H54 (cell line): ENCODE measurements at places on chromosomes 2 and 18.

- no peak for DNase-seq
Observed at GRCh38 chr2:17539611-17540092, 844 bp upstream of the VSNL1 start.

GRCh38 chr2:232781765-232782164 lies 5.4 kb upstream of the KCNJ13 start:
- DNase-seq, result peak; percentile 22

- DNase-seq, result no peak
Observed at GRCh38 chr18:8504424-8504823, 104.8 kb upstream of the RAB12 start.

DNA sequence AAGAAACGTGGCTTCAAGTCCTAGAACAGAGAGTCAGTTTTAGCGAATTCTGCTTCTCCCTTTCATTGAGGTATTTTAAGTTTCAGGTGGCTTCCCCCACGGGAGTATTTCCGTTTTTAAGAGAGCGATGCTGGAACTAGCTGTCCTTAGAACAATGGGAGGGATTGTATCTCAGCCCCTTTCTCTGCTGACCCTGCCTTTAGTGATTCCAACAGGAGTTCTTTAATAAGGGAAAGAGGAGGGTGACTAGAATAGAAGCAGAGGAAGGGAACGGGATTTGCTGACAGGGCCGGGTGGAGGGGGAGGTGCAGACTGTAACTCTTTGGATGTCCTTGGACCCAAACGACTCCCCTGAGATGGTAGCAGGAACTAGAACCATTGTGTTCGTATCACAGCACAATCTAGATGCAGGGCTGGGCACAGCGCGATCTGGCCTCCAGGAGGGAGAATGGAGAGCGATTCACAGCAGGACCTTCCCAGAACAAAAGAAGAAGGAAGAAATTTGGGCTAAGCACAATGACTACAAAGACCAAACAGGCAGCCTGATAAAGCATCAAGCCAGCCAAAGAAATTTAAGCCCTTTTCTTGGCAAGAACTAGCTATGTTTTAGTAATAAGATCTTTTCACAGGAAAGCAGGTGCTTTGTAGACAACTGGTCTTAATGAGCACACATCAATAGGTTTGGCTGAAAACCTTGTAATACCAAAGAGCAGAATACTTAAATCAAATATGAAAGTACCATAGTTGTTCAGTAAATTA lies 15.8 kb upstream of the RTTN start:
- DNase-seq, result no peak

DNA sequence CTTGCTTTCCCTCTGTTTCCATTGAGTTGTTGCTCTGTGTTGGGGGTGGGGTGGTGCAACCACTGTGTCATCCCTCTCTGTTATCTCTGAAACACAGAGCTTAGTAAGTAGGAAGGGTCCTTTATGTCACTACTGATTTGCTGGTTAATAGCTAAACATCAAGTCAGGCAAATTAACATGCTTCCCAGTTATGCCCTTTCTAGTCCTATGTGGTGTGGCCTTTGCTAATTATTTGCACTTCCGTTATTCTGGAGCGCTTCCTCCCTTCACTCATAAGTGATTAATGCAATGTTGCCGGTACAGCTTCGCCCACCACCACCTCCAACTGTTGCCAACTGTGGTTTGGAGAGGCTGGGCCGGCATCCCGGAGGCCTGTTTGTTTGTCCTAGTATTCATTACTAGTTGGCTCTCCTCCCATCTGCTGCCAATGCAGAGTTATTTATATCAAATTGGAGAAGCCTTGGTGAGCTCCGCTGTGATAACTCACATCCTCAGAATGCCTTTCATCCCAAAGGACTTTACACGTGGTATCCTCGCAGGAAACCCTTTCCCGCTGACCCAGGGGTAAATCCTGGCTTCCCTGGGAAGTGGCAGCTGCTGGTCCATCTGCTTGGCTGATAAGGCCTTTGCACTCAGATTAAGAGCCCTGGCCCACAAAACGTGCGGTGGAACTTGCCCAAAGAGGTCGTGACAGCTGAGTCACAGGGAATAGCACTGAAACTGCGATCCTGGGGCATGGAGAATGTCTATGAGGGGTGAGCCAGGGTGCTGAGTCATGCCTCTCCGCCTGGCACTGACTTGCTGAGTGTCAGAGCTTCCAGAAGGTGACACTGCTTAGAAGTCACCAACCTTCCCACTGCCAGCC lies 72.0 kb upstream of the ZCCHC2 start:
- DNase-seq, result peak; percentile 69

- no peak for DNase-seq
Observed at GRCh38 chr2:97741686-97742085, 28.3 kb downstream of the ZAP70 start.

DNA sequence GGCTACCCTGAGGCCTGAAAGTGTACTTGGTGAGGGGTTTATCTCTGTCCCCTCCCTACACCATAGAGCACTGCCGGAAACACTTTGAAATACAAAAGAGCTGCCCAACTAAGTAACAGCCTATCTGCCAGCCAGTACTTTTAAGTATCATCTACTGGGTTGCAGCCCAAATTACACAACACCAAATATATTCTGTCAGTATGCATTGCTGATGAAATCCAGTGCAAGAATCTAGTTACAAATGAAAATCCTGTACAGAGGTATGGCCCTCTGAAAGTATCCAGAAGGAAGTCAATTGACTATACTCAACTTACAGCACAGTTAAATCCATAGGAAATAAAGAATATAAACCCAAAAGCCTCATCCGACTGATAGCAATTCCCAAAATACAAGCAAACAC lies 280.8 kb downstream of the CCDC85A start:
- DNase-seq, result no peak

GRCh38 chr2:210267698-210268097 lies 42.5 kb upstream of the ACADL start:
- no peak for DNase-seq

- no peak for DNase-seq
Observed at GRCh38 chr18:4888251-4889040, 308.6 kb downstream of the AKAIN1 start.

- no peak for DNase-seq
Observed at GRCh38 chr18:37714691-37715090, 149.1 kb upstream of the CELF4 start.

DNA sequence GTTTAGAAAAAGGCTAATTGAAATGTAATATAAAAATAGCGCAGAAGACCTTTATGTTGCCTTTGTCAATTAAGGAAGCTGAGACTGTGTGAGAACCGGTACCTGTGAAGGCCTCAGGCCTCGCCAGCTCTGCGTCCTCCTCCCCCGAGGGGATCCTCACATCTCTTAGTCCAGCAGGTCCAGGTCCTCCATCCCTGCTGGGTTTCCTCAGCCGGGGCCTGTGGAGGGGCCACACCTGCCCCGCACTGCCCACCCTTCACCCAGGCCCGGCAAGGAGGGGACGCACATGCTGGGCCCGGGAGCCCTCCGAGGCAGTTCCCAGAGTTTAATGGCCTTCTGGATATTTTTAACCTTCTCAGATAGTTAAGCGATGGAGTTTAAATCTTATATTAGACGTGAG lies 3.5 kb downstream of the KCNG2 start:
- DNase-seq, result no peak

GRCh38 chr18:70195014-70195614 lies 10.4 kb downstream of the RTTN start:
- no peak for DNase-seq

GRCh38 chr2:232491139-232491780 lies 3.6 kb upstream of the ECEL1 start:
- DNase-seq, result no peak

DNA sequence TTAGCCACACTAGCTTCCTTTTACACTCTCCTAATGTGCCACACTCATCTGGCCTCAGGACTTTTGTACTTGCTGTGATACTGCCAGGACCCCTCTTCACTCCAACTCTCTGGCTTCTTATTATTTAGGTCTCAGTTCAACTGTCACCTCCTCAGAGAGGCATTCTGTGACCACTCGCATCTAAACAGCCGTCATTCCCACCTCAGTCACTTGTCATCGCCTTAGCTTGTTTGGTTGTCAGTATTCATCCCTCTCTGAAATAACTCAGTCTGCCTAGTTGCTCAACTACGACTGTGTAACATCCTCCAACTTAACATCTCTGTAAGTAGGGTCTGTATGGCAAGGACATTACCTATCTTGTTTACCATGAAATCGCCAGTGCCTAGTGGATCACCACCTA lies 27.2 kb downstream of the MGAT4A start:
- DNase-seq, result no peak

DNA sequence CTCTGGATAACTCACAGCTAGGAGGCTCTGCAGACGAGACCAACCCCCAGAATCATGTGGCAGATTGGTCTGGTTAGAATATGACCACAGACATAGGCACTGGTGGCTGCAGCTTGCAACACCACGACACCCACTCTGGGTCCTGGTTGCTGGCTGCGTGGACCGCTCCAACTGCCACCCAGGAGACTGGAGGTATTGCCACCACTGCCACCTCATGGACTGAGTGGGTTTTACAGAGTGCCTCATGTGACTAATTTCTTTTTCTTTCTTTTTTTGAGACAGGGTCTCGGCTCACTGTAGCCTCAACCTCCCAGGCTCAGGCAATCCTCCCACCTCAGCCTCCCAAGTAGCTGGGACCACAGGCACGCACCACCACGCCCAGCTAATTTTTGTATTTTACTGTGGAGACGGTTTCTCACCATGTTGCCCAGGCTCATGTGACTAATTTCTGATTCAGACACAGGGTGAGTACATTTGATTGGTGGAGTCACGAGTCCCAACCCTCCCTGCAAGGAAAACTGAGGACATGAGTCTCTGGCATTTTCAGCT lies 29.9 kb upstream of the NT5DC4 start:
- no peak for DNase-seq

DNA sequence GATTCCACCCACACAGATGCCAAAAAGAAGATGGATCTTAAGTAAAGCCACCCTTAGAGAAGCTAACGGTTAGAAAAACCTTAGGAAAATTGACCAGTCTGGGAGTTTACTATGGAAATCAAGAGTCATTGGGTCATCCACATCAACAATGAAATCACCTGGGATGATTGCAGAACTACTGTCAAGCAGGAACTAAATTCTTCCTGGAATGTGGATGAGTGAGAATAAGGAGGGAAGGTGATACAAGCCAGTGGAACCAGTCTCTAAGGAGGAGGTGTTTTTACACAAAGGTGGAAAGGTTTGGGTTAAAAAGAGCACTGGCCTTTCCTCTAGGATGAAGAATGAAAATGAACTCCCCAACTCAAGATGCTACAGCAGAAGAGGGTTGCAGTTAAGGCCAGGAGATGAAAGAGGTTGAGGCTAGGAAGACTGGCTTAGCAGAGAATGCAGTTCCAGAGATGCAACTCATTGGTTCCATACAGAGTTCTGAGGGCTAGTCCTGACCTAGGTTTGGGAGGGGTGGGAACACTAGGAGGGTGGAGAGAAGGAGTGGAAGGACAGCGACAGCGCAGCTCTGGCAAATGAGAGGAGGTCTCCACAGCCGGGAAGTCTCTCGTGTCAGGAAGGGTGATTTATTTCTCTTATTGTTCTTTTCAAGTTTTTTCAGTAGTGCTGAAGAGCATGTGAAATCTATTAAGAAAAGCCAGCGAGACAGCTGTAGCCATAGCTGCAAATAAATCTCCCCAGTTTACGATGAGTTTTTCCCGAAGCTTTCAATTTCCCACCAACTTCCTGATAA lies 27.7 kb upstream of the KDM3A start:
- DNase-seq, result no peak

GRCh38 chr2:215657844-215658243 lies 222.0 kb upstream of the FN1 start:
- DNase-seq, result peak; percentile 34

GRCh38 chr18:77271576-77272481 lies 22.2 kb downstream of the GALR1 start:
- no peak for DNase-seq

- no peak for DNase-seq
Observed at GRCh38 chr2:173427887-173428668, 73.4 kb downstream of the CDCA7 start.

- DNase-seq, result no peak
Observed at GRCh38 chr2:88489181-88489580, 36.7 kb upstream of the FOXI3 start.

GRCh38 chr2:240291337-240292034 lies 144.0 kb upstream of the GPC1 start:
- DNase-seq, result no peak

- peak; percentile 73 for DNase-seq
Observed at GRCh38 chr2:239257511-239257937, 143.3 kb downstream of the HDAC4 start.

- no peak for DNase-seq
Observed at GRCh38 chr18:6261938-6262337, 152.8 kb downstream of the L3MBTL4 start.

DNA sequence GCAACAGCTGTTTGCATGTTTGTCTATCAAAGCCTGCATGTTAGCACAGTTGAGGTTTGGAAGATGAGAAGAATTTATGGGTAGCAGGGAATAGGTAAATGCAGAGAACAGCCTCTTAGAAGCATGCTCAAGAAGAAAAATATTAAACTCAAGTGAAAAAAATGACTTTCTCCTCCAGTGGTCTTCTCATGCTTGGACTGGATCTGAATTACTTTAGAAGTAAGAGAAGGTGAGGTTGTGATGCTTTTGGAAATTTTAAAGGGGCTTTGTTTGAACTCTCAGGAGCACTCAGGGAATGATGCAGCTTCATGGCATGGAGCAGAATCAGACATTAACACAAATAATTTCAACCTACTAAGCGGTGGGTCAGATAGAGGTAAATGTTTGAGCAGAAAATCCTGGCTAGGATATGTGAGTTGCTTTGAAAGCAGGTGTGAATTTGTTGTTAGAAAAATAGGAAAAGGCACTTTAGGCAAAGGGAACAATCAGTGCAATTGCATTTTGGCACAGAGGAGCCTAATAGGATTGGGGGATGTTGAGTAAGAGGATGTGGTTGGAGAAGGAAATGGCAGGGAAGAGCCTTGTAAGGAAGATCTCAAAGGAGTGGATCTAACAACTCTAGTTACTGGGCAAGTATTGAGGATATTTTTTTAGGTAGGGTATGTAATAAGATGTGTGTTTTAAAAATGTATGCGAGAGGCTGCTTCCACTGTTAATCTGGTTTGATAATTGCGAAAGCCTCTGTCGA lies 76.3 kb downstream of the DDX1 start:
- no peak for DNase-seq

DNA sequence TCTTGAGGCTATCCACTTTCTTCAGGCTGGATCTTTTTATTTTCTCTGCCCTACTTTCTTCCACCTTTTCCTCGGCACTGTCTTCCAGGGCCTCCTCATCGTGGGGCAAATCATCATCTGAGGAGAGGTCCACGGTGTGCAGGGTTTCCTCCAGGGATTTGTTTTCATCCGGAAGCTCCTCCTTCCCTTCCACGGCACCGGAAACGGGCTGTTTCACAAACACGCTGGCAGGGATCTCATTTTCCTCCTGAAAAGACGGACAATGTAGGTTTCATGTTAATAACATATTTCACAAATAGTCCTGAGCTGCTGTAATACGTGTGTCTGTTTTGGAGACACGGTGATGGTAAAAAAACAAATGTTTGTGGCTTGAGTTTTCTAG lies 10.4 kb downstream of the CAVIN2 start:
- DNase-seq, result no peak

DNA sequence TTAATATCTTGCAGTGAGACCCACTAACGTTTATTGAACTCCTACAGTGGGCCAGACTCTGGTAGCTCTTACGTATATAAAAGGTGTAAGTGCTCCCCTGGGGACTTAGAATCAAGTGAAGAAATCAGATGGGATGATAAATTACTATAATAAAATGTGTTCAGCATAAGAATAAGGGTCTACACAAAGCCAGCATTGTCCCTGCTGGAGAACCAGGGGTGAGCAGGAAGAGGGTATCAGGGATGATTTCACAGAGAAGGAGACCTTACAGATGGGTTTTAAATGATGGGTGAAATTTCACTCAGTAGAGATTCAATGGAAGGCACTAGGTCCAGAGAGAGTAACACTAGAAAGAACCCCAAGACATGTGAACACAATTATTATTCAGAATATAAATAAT lies 20.7 kb downstream of the NRXN1 start:
- no peak for DNase-seq

- DNase-seq, result no peak
Observed at GRCh38 chr2:8666581-8666980, 15.3 kb upstream of the ID2 start.
